ENCODE measurements at places on chromosomes 7 and 10. TPM values are rescaled to one million over a fixed set of nuclear protein-coding genes. Genes with fewer than 3 reads are reported as not detected.
A peak's percentile ranks its signal among the peaks of the same experiment; 100 is the strongest.

Gene GNG11
- 16.4 TPM for polyA plus RNA-seq

DNA sequence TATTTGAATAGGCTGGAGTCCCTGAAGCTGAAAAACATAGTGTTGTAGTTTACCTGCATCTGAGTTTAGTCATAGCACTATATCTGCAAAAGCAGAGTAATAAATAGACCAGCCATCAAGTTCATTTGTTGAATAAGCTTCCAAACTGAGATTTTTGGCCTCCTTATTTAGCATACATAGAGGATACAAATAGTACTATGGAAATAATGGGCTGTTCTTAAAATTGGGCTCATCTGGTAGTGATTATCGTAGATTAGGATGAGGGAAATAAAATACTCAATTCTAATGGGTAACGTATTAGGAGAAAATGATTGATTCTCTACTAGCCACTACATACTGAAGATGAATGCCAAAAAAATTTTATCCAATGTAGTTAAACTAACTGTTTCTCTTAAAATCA lies 41.4 kb upstream of the TMEM196 start:
- H3K27ac ChIP-seq, result no peak overlapping the region
- H3K4me1 ChIP-seq, result no peaks in the 10 kb centered on the region

DNA sequence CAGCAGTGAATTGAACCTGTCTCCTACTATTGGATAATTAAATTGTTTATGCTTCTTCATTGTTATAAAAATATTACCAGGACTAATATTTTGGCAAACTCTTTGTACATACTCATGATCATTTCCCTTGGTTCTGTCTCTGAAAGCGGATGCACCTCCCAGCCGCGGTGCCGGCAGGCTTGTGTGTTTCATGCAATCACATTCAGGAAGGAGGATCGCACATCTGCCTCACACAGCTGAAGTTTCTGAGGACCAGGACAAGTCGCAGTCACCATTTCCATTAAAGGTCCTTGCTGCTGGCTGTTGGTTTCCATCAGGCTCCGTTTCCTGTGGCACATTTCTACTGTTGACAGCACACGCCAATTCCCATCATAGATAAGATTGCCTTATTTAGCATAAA lies 117.8 kb upstream of the SHH start:
- H3K4me1 ChIP-seq, result no peaks in the 10 kb centered on the region
- no peak for DNase-seq
- no peaks in the 10 kb centered on the region for H3K27me3 ChIP-seq
- no peak overlapping the region for H3K27ac ChIP-seq
- no peak overlapping the region for H3K4me3 ChIP-seq

Gene STOX1
- 5.8 TPM for polyA plus RNA-seq

Gene PTEN
- 68.2 TPM for polyA plus RNA-seq

- H3K36me3 ChIP-seq, result no peaks in the 10 kb centered on the region
- no peaks in the 10 kb centered on the region for H3K27me3 ChIP-seq
- no peak overlapping the region for H3K4me3 ChIP-seq
Observed at GRCh38 chr7:133853706-133854276, 273.3 kb upstream of the LRGUK start.

Gene VPS50
- polyA plus RNA-seq, result 22.5 TPM

DNA sequence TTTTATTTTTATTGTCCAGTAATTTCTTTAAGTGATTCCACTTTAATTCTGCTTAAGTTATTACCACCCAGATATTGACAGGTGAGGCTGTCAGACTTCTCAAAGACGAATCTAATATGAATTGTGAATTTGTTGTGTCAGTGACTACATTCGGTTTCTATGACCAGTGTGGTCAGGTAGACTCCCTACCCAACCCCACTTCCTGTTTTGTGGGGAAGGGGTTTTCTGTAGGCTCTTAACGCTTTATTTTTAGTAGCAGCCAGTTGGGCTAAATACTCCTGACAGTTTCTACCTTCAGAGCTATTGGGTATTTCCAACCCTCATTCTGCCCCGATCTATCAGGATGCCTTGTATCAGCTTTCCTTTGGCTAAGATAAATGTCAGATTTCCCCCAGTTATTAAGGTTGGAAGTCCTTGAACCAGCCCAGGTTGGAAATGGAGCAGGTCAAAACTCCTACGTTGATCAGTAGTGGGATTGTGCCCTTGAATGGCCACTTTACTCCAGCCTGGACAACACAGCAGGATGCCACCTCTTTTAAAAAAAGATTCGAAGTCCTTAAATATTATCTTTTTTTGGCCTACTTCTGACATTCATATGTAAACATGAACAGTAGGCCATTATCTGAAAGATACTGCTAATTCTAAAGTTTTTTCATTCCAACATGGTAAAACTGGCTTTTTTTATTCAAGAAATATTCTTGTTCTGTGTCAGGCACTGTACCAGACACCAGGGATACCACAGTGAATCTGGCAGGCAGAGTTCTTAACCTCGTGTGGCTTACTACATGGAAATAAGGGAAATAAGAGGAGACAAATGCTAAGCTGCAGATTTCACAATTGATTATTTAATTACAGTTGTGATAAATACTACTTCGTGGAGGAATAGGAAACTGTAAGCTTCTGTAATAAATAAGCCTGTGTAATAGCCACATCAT lies 133.3 kb upstream of the SAMD8 start:
- H3K4me1 ChIP-seq, result no peaks in the 10 kb centered on the region
- DNase-seq, result no peak
- no peak overlapping the region for H3K4me3 ChIP-seq
- H3K27me3 ChIP-seq, result no peaks in the 10 kb centered on the region

GRCh38 chr7:143321734-143322133 lies 5.8 kb downstream of the CLCN1 start:
- H3K4me1 ChIP-seq, result peaks cover 12% of the 10 kb centered on the region
- no peak overlapping the region for H3K4me3 ChIP-seq
- DNase-seq, result no peak
- no peaks in the 10 kb centered on the region for H3K36me3 ChIP-seq
- no peak overlapping the region for H3K27ac ChIP-seq

GRCh38 chr10:46514431-46514861 lies 42.0 kb downstream of the GPRIN2 start:
- no peak overlapping the region for H3K4me3 ChIP-seq
- no peaks in the 10 kb centered on the region for H3K4me1 ChIP-seq
- H3K27me3 ChIP-seq, result no peaks in the 10 kb centered on the region
- H3K27ac ChIP-seq, result no peak overlapping the region

DNA sequence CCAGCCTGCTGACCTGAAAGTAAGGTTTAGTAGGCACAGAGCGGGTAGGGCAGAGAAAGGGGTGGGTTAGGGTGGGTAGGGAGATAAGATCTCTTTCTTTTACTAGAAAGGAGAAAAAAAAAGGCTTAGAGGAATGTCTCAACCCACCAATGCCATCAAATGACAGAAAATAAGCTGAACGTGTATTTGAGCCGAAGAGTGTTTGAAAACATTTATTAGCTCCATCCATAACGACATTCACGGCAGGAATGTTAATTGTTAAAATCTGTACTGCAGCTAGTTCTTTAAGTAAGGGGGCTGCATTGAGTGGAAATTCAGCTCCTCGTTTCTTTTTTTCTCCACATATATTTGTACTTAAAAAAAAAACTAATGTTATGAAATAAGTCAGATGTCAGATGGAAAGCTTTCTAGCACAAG lies 63.7 kb upstream of the ARID5B start:
- DNase-seq, result peak; percentile 28
- peaks cover 42% of the 10 kb centered on the region for H3K4me1 ChIP-seq
- H3K36me3 ChIP-seq, result no peaks in the 10 kb centered on the region
- H3K27ac ChIP-seq, result peak overlapping the region; percentile 13
- H3K27me3 ChIP-seq, result no peaks in the 10 kb centered on the region

DNA sequence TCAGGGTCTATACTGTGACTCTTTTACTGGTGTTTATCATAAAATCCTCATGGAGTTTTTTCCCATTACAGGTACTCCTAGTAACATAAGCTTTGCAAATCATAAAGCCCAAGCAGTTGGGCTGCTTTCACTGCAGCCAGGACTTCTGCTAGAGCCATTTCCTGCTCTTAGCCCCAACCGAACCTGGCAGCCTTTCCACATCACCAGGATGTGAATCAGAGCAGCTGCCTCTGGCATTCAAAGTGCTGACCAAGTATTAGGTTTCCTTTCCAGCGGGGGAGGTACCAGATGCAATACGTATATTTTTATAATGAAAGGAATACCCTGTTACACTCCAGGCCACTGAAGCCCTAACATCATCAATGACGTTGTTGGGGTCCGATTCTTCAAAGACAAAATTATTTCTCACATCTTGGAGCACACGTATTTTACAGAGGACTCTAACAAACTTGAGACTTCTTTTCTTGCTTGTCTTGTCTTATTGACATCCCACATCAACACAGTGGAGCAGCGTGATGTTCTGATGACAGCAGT lies 3.6 kb upstream of the HTR5A start:
- H3K27ac ChIP-seq, result no peak overlapping the region
- H3K4me1 ChIP-seq, result no peaks in the 10 kb centered on the region
- H3K27me3 ChIP-seq, result peaks cover 13% of the 10 kb centered on the region
- no peak for DNase-seq

Gene KEL
- 181 TPM for polyA plus RNA-seq

All from large intestine (tissue), 12 donors.